ENCODE measurements at places on chromosomes 16 and 17.
A peak's percentile ranks its signal among the peaks of the same experiment; 100 is the strongest.

DNA sequence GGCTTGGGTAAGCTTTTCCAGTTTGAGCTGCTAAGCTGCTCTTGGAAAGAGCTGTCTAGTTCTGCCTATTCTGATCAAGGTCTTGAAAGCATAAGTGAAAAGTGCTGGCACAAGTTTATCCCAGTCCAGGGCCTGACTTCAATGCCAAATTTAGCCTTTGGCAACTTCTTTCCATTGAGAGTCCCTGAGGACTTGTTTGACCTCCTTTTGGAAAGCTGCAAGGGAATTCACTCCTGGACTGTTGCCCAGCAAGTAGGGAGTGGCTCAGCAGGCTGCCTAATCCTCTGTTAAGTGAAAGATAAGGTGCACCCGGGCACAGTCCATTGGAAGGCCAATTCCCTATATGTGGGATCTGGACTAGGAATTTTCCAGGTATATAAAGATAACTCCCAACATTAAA lies 16.0 kb upstream of the TANC2 start:
- DNase-seq, result peak; percentile 60

DNA sequence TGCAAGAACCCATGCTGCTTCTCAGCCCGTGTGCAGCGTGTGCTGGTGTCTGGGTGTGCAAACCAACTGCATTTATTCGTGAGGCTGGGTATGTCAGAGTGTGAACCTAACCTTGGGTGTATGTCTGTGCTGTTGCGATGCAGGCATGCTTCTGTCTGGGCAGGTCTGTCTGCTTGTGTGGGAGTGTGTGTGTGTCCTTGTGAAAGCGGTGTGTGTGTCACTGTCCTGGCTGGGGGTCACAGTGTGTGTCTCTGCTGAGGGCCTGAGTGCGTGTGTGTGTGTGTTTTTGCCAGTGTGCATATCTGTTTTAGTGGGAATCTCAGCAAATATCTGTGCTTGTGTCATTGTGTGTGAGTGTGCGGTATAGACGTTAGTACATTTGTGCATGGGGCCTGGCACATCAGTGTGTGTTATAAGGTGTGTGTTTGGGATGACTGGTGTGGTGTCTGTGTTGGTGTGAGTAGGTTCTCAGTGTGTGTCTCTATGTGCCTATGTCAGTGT lies 121.8 kb downstream of the CYLD start:
- no peak for DNase-seq

DNA sequence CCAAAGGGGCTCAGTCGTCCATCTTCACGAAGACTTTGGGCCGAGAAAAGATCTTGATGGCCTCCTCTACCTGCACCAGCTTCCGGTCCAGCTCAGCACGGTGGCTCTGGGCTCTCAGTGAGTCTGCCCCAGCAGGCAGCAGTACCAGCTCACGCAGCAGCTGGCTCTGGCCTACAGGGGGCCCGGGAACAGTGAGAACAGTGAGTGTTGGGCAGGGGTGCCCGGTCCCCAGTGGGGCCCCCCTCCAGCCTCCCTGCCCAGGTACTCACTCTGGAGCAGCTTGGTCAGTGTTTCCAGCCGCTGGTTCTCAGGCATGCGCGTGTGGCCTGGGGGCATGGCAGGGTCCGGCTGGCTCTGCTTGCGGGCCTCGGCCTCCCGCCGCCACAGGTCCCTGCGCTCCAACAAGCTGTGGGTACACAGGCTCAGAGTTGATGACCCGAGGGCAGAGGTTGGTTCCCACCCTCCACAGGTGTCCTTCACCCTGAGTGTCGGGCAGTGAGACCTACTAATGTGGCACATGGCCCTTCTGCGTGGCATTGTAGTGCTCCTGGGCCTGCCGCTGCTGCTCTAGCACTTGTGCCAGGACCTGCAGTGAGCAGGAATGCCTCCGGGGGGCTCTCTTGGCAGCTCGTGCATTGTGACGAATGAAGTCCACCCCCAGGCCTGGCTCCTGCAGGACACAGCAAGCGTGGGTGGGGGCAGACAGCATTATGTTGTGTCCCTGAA lies 2.6 kb downstream of the PARD6A start:
- DNase-seq, result peak; percentile 71

- DNase-seq, result peak; percentile 75
Measured at GRCh38 chr16:85234310-85235204, 122.3 kb upstream of the CIBAR2 start.

GRCh38 chr16:57999366-57999970 lies 1.0 kb downstream of the ZNF319 start:
- DNase-seq, result peak; percentile 31

DNA sequence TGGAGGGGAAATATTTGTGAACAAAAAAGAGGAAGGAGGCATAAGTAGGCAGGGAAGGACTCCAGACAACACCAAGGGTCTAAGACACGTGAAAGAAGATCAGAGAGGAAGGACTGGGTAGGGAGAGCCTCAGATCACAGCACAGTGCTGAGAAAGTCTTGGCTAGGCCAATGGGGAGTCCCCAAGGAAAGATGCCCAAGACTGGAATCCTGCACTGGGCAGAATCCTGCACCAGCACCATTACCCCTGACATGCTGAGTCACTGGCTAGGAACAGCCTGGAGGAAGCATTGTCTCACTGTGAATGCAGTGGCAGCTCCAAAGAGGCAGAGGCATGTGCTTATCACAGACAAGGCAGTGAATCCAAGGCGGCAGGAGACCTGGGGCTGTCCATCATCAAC lies 19.2 kb downstream of the CLEC19A start:
- peak; percentile 57 for DNase-seq

DNA sequence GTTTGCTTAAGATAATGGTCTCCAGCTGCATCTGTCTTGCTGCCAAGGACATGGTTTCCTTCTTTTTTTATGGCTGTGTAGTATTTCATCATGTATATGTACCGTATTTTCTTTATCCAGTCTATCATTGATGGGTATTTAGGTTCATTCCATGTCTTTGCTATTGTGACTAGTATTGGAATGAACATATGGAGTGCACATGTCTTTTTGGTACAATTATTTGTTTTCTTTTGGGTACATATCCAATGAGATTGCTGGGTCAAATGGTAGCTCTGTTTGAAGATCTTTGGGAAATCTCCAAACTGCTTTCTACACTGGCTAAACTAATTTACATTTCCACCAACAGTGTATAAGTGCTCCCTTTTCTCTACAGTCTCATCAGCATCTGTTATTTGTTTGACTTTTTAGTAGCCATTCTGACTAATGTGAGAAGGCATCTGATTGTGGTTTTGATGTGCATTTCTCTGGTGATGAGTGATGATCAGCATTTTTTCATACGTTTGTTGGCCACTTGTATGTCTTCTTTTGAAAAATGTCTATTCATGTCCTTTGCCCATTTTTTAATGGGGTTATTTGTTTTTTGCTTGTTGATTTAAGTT lies 66.2 kb downstream of the TNFRSF13B start:
- DNase-seq, result no peak

DNA sequence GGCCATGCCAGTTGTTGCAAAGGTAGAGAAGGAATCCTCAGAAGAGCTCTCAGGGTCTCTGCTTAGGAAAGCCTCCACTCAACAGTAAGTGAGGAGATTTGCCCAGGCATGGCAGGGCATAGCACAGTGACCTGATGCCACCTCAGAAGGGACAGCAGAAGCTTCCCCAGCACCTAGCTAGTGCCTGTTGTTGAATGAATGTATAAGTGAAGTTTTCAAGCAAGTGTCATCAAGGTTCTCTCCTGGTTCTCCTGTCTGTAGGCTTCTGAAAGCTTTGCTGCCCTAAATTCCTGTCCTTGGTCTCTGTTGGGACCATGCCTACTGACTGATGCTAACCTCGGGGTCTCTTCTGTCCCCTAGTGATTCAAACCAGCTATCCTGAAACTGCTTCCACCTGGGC lies 114.9 kb upstream of the TBX2 start:
- DNase-seq, result no peak

GRCh38 chr17:2749058-2749783 lies at the start of gene CCDC92B:
Gene CCDC92B (minus strand): TSS chr17:2749652. CDS start chr17:2735145, 14,507 bp downstream.
- no peak for DNase-seq

DNA sequence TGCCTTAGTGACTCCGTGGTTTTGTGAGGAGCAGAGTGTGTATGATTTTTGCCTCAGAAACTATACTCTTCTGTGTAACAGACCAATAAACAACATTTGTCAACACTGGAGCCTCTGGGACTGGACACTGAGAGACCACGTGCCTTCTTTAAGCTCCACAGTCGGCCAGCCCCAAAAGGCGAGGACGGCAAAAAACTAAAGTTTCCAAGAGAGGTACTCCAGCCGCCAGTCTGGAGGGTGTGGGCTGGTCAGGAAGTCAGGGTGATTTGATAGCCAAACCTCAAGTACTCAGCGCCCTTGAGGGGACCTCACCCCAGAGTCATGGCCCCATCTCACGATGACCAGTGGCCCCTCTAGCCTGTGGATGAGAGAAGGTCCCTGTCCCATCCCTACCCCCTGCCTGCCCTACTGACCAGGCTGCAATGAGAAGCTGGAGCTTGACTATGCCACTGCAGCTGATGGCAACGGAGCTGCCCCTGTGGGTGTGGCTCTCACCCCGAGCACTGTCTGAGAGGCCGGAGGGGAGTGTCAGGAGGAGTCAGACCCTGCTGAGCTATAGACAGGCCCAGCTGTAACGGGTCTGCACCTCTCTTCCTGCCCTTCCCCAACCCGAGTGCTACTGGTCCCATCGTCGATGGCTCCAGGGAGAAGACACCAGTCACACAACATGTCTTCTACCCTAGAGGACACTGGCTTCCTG lies 19.8 kb downstream of the MNT start:
- no peak for DNase-seq

DNA sequence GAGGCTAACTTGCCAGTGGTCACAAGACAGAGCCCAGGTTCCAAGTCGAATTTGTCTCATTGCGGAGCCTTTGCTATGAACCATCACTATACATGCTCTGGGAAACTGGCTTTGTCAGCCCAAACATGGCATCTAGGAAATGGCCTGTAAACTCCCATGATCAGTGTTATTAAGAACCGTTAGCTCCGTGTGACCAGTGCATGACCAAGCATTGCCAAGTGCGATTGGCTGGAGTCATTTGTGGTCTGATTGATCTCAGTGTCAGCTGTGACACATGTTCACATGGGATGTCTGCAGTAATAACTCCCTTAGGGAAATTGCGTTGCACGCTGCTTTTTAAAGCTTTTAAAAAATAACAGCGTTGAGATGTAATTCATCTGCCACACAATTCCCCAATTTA lies 18.6 kb upstream of the CDH3 start:
- DNase-seq, result no peak

- no peak for DNase-seq
Measured at GRCh38 chr16:81627729-81628244, 151.3 kb upstream of the PLCG2 start.

GRCh38 chr16:67445441-67445912 lies 14.6 kb downstream of the HSD11B2 start:
- no peak for DNase-seq

DNA sequence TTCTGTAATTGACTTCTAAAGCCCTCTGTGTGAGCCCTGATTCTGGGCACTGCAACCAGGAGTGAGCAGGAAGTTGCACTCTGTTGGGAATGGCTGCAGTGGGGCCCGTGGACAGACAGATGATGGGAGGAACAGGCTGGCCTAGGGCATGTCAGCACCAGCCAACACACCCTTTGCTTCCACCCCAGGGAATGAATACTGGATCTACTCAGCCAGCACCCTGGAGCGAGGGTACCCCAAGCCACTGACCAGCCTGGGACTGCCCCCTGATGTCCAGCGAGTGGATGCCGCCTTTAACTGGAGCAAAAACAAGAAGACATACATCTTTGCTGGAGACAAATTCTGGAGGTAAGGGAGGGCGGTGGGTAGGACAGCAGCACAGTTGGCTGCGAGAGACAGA lies 10.8 kb upstream of the LPCAT2 start:
- DNase-seq, result no peak

GRCh38 chr17:51853857-51854256 lies 304.7 kb downstream of the CA10 start:
- DNase-seq, result no peak

GRCh38 chr17:54899721-54900456 lies 763 bp upstream of the TOM1L1 start:
- no peak for DNase-seq

- no peak for DNase-seq
Measured at GRCh38 chr16:23998771-23999170, 163.0 kb downstream of the PRKCB start.

GRCh38 chr17:2885733-2886132 lies 89.5 kb downstream of the RAP1GAP2 start:
- no peak for DNase-seq

DNA sequence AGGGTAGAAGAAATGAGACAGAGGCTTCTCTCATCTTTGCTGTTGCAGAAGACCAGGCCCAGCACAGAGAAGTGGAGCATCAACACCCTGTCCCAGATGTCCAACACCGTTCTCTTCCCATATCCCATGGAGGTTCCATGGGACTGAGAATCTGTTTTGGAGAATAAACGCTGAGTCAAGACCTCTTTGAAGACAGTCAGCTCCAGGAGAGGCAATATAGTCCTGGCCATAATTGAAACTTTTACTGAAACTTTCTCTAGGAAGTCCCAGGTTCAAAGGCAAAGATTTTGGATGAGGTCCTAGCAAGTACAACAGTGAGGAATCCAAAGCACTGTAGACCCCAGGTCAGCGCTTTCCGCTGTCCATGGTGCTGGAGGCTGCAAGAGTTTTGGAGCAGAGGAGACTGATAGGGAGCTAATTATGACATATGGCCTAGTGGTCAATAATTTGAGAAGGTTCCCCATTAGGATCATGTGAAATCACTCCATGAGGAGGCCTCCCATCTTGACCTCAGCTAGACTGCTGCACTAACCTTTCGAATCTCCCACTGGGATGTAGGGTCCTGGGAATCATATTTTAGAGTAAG lies 36.0 kb downstream of the OSBPL7 start:
- no peak for DNase-seq

GRCh38 chr17:32370426-32370825 lies 20.5 kb downstream of the ZNF207 start:
- DNase-seq, result no peak

DNA sequence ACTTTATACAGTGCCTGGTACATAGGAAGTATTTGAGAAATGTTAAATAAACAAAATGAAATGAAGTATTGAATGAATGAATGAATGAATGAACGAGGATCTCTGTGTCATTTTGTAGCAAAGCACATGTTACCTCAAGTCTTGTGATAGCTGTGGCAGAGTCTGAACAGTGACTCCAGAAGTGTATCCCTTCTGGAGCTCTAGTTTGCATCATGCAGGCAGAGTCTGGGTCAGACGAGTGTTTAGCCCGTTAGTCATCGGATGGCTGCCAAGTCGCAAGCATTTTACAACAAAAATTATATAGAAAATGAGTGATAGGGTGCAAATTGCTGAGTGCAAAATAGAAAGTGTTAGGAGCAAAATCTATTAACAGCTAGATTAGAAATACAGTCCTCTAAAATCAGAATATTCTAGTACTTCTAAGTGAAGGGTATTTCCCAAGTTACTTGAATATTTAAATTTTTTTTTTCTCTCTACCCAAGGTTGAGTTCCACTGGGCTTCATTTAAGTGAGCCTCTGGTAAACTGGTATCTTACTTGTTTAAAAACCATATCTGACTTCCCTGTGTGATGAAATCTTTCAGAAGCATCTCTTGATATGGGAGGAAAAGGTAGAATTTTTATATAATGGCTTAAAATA lies 113.3 kb downstream of the FTO start:
- DNase-seq, result peak; percentile 82
